T-cell (primary cell): ENCODE measurements at places on chromosomes 5 and 9. TPM values are rescaled to one million over a fixed set of nuclear protein-coding genes. Genes with fewer than 3 reads are reported as not detected.

GRCh38 chr5:5341531-5342292 lies 80.8 kb upstream of the ICE1 start:
- DNase-seq: no peak
- no peak overlapping the region for H3K4me3 ChIP-seq
- no peaks in the 10 kb centered on the region for H3K4me1 ChIP-seq

The ARL14EPL gene
- total RNA-seq: not detected

DNA sequence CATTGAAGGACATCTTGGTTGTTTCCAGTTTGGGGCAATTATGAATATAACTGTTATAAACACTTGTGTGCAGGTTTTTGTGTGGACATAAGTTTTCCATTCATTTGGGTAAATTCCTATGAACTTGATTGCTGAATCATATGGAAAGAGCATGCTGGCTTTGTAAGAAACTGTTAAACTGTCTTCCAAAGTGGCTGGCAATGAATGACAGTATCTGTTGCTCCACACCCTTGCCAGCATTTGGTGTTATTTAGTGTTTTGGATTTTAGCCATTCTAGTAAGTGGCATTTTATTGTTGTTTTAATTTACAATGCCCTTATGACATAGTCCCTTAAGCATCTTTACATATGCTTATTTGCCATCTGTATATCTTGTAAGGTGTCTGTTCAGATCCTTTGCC lies 29.8 kb upstream of the UGT3A2 start:
- H3K4me3 ChIP-seq: no peak overlapping the region
- no peaks in the 10 kb centered on the region for H3K36me3 ChIP-seq
- H3K27ac ChIP-seq: no peak overlapping the region
- no peaks in the 10 kb centered on the region for H3K27me3 ChIP-seq
- no peaks in the 10 kb centered on the region for H3K4me1 ChIP-seq
- no peak for DNase-seq

DNA sequence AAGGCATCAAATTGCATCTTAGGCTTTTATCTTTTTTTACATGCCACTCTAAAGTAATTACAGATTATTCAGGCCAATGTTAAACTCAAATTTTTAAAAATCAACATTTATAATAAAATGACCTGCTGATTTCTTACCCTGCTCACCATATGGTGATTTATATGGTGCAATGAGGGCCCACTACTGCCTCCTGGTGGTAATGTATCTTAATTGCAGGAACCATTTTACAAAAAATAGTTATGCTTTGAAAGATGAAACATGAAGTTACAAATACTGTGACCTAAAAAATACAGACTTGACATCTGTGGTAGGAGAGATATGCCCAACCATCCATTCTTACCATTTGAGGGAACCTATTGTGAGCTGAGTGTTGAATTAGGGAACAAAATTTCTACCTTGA lies 292.6 kb upstream of the TAS2R1 start:
- H3K27me3 ChIP-seq: no peaks in the 10 kb centered on the region
- H3K4me1 ChIP-seq: no peaks in the 10 kb centered on the region
- H3K4me3 ChIP-seq: no peak overlapping the region
- no peak for DNase-seq
- H3K36me3 ChIP-seq: no peaks in the 10 kb centered on the region
- H3K27ac ChIP-seq: no peak overlapping the region

- no peaks in the 10 kb centered on the region for H3K4me1 ChIP-seq
- no peaks in the 10 kb centered on the region for H3K36me3 ChIP-seq
These were observed 9.2 kb upstream of the CFAP95 start for GRCh38 chr9:69811351-69811868.

The GLRA1 gene
- not detected for total RNA-seq

The DPYSL3 gene
- 0.55 TPM for total RNA-seq
